Stimulated activated CD4-positive, alpha-beta T cell treated with anti-CD3 and anti-CD28 coated beads, Interleukin-1b, Interleukin-23, amount 100 ng/mL, for 1 hour (primary cell): ENCODE measurements at places on chromosomes 3 and 15.

- no peak for DNase-seq
Measured at GRCh38 chr3:34155666-34156065, 357.2 kb downstream of the PDCD6IP start.

- no peak for DNase-seq
Measured at GRCh38 chr3:197519801-197520211, 36.0 kb downstream of the BDH1 start.

DNA sequence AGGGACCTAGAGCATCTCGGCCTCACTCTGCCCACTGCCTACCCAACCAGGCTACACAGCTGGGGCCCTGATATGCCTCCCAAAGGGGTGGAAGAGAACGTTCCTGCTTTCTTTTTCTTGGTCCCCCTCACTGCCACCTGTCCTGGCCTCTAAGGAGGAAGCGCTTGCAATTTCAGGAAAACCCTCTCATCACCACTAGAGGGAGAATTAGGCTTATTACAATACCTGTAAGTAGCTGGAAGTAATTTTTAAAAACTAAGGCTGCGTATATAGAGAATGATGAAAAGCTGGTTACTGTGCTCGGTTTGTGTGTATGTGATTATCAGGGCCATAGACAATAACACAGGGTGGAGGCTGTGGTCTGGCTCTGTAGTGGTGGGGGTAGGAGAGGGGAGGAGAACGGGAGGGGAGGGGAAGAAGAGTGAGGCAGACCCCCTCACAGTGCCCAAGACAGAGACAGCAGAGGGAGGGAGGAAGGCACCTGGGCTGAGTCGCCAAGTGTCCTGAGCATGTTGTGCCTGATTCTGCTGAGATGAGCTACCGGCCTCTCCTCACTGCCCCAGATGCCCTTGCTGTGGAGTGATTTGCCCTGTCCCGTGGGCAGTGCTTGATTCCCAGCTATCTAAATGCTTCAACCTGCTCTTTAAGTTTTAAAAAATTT is 3.3 kb downstream of the GABRG3 start:
- DNase-seq = no peak

- no peak for DNase-seq
Measured at GRCh38 chr3:188664795-188665194, 507.0 kb upstream of the TPRG1 start.

GRCh38 chr3:61381745-61382392 is 130.6 kb upstream of the FHIT start:
- DNase-seq = no peak

- DNase-seq = no peak
Measured at GRCh38 chr3:30657914-30658313, 51.5 kb downstream of the TGFBR2 start.

GRCh38 chr3:27666272-27666671 is 55.9 kb downstream of the EOMES start:
- DNase-seq = no peak

DNA sequence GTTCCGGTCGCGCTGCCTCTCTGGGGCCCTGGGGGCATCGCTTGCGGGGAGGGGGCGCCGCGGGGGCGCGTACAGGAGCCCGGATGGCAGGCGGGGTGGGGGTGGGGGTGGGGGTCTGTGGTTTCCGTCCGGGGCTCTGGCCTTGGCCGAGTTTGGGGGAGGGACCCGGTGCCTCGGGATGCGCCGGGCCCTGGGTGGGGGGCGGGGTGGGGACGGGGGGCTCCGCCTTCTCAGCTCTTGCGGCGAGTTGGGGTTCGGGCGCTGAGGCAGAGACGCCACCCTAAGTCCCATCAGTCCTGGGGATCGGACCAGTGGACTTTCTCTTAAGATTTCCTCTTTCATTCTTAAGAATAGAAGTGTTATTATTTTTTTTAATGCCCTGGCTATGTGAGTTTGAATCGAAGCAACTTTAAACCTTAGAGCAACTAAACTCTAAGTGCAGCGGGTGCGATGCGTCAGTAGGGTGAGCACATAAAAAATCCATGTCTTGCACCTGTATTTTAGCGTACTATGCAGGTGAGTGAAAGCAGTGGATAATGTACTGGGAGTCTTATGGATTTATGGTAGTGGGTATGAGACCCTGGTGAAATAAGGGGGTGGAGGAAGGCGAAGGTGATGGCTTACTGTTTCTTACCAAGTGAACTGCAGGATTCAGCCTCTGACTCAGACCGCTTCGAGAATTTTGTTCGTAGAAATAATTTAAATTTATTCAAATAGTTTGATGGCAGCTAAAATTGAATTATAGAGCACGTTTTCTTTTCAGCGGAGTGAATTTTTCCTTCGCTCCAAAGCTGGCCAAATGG is 762 bp downstream of the CTNNB1 start:
- DNase-seq = peak; percentile 12

- DNase-seq = no peak
Measured at GRCh38 chr3:119690043-119690656, 12.7 kb upstream of the CFAP91 start.

- peak; percentile 32 for DNase-seq
Measured at GRCh38 chr3:42247576-42248027, 18.4 kb downstream of the CCK start.

DNA sequence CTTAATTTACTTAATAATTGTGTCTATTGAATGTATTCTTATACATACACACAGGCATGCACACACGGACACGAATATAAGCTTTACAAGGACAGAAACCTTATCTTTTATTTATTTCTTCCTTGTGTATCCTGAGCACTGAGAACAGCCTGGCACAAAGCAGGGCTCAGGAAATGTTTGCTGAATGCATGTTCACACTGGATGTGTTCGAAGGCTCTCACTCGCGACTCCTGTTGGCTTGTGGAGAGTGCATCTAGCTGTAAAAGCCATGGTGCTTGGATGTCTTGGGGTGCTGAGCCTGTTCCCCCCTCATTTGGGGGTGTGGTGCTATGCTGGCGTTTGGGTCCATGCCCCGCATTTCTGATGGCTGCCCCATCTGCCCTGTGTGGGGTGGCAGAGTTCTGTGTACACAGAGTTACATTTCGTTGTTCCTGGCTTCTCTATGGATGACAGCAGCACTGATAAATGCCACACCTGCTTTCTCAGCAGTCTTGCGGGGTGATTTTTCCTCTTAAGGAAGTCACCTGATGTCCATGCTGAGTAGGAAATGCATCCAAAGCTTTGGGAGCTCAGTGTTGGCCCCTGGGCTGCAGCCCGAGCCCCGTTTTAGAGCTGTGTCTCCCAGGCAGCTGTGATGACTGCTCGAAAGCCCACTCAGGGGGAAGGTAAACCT is 148.5 kb downstream of the IGF1R start:
- DNase-seq = no peak

DNA sequence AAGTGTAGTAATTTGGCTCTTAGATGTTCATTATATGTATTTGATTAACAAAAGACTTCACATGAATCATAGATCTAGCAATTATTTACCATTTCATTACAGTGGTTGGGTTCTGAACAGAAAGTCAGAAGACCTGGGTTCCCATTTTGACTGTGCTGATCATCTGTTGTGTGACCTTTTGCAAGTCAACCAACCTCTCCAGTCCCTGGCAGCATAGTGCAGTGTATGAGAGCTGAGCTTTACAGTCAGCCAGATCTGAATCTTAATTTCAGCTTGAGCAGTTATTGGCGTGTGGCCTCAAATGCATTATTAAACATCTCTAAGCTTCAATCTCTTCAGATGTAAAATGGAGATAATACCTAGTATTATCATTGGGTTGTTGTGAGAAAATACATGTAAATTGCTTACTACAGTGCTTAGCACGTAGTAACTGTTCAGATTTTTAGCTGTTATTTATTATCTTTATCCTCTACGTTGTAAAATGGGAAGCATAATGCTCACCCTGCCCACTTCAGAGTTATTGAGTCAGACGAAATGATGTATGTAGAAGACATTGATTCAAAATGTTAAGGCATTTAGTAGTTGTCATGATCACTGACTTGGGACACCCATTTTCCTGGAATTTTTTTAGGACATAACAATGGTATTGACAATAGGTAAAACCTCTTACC is 104.0 kb downstream of the KLHL25 start:
- DNase-seq = no peak

DNA sequence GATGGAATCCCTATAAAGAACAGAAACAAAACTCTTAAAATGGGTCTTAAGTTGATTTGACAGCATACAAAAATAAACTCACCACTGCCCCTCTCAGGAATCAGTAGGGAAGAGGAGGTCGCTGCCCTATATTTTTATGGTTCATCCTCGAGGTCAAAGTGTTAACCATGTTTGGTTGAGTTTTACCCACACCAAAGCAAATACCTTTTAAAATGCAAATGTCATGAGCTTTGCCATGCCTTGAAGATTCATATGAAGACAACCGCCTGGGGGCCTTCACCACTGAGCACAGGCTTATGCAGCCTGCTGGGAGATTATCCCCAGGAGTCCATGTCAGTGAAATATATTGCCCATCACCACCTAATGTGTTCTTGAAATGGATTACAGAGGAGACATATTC is 66.1 kb downstream of the GLB1 start:
- no peak for DNase-seq

- no peak for DNase-seq
Measured at GRCh38 chr15:76954744-76955143, 23.2 kb downstream of the RCN2 start.

GRCh38 chr3:53269888-53270880 is 14.4 kb upstream of the TKT start:
- no peak for DNase-seq

- no peak for DNase-seq
Measured at GRCh38 chr3:189563853-189564563, 67.2 kb upstream of the TP63 start.

- DNase-seq = no peak
Measured at GRCh38 chr3:51384055-51384725, 901 bp upstream of the MANF start.

DNA sequence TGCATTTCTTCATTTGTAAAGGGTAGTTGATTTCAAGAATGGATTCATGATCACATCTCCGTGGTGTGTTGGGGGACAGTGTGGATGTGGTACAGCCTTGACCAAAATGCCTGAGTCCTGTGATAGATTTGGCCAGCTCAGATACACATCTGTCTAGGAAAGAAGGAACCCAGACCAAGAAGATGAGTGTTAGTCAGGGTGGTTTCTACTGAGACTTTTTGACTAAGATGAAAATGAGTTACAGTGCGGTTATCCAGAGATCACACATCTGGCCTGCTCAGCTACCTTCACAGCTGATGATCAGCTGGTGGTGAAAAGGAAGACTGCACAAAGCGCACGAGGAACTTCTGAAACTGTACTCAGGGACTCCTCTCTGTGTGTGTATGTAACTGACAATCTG is 68.0 kb downstream of the FNDC3B start:
- no peak for DNase-seq

DNA sequence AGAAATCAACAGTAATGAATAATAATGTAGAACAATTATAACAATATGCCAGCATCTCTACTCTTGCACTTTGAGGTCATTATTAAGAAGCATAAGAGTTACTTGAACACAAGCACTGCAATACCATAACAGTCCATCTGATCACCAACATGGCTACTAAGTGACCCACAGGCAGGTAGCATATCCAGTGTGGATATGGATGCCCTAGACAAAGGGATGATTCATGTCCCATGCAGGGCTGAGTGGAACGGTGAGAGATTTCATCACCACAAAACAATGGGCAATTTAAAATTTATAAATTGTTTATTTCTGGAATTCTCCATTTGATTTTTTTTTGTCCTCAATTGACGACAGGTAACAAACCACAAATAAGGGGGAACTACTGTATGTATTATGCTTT is 107.7 kb upstream of the TSC22D2 start:
- DNase-seq = no peak

GRCh38 chr3:38421679-38422336 is 31.9 kb upstream of the ACVR2B start:
- no peak for DNase-seq

DNA sequence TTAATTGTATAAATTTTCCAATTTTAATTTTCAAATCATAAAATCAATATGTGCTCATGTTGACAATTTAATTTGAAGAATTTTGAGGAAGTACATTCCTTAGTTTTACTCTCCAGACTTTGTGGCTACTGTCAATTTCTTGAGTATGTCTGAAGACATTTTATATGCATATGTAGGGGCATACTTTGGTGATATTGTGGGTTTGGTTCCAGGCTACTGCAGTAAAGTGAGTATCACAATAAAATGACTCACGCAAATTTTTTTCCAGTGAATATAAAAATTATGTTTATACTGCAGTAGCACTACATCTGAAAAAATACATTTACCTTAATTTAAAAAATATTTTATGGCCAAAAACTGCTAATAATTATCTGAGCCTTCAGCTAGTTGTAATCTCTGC is 123.2 kb upstream of the PLCL2 start:
- no peak for DNase-seq
